ENCODE measurements at places on chromosomes 4 and X.

- no peak for DNase-seq
These were observed 39.3 kb upstream of the WWC2 start for GRCh38 chr4:183059797-183060196.

- no peak for DNase-seq
These were observed 65.8 kb downstream of the TEC start for GRCh38 chr4:48203819-48204218.

- no peak for DNase-seq
These were observed 5.5 kb upstream of the PAGE1 start for GRCh38 chrX:49701323-49701722.

DNA sequence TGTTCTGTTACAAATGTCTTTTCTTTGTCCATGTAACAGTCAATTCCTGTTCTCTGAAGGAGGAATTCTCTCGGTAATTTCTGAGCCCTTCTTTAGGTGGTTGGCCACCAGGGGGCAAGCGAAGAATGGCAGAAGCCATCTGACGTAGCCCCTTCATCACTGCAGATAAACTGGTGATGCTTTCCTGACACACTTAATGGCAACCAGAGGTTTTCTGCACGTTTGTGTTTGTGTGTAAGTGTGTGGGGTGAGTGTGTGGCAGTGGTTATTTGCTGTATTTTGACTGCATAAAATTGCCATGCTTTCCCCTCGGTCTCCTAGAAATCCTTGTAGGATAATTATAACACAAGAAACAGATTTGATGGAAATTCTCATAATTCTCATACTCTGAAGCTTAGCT is 64.8 kb upstream of the STOX2 start:
- DNase-seq: peak; percentile 35

- DNase-seq: no peak
These were observed 9.7 kb upstream of the PDGFC start for GRCh38 chr4:156981262-156981769.

GRCh38 chrX:130144509-130144908 is 21.1 kb downstream of the AIFM1 start:
- DNase-seq: no peak
